ENCODE measurements at places on chromosomes 5 and 9.

GRCh38 chr5:81772488-81772887 is 21.6 kb upstream of the SSBP2 start:
- DNase-seq = no peak

DNA sequence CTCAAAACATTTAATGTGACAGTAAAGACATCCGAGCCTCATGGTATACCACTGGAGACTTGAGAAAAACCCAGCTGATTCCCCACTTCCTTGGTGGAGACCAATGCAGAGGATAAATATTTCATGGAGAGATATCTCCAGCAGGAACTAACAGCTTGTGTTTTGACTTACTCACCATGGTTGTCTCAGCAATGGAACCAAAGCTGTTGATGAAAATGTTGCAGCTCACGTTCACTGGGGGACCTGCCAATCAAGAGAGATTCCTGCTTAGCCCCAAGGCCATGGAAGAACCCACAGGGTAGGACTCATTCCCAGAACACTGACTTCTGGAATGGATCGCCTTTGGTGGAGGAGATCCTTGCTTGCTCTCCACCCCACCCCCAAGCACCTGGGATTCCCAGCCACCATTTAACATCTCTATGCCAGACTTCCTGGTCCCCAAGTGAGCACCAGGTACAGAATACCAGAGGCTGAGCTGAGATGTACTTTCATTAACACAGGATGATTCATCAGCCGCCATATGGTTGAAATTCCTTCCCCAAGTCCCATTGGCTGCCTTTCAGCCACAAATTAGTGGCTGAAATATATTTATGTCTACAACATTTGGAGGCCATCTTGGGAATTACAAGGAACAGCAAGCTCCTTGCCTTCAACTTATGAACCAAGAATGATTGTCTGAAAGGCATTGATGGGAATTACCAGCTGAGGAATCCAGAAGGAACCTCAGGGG is 37.9 kb downstream of the GLRA1 start:
- no peak for DNase-seq

GRCh38 chr5:172322028-172322965 is 38.7 kb upstream of the UBTD2 start:
- no peak for DNase-seq

DNA sequence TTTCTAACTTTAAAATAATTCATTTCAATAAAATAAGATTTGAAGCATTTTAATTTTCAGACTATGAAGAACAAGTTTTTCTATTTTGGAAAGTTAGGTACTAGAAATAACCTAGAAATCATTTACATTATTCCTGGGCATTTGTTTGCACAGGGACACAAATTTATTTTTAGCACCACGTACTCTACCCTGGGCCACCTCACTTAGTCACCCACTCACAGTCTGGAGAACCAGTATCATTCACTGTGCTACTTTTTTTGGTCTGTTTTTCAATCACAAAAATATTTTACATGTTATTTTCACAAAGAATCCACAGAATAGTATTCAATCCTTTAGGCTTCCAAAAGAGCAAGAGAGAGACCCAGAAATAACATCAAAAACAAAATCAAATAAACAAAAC is 128.6 kb upstream of the ACOT12 start:
- DNase-seq = no peak

DNA sequence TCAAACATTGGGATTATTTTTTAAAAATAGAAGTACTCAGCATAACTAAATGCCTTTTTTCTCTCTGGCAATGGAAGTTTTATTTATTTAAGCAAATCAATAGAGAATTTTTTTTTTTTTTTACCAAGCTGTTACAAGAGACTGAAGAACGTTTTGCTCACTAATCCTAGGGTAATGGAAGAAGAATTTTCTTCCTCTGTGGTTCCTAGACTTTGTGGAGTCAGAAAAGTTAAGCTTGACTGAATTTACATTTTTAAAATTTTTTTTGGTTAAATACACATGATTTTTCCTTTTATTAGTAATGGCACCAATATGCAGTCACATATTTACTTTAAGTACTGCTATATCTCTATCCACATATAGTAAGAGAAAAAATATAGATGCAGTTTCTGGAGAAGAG is 189.8 kb downstream of the PCSK1 start:
- DNase-seq = no peak

- no peak for DNase-seq
Observed at GRCh38 chr9:17928768-17929167, 349.9 kb downstream of the SH3GL2 start.

DNA sequence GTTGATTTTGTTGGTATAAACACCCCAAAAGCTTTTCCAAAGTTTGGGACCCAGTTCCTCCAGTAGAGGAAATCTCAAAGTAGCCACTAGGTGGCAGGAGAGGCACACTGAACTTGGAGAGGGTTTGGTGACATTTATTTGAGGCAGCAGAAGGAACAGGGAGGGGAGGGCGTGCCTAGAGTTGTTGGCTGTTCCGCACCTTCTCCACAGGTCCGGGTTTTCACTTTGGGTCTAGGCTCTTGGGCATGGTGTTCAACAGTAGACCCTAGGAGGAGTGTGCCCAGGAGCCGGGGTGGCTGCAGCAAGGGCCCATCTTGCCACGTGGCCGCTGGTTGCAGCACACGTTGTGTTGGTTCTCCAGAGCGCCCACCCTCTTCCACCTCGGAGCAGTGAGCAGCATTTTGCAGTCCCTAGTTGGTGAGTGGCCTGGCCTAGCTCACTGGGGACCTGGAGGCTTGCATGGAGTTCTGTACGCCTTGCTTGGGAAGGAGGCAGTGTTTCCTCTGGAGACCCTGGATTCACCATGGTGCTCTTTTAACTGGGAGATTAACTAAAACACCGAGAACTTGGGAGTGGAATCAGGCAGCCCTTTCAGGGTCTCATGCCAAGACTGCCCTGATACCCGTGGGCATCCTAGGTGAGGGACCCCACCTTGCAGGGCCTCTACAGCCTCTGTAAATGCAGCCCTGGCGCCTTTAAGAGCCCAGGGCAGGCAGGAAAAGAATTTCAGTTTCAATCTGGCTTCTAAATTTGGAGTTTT is 28.2 kb downstream of the PTPA start:
- DNase-seq = peak; percentile 78

GRCh38 chr5:94442076-94442475 is 176.3 kb downstream of the KIAA0825 start:
- no peak for DNase-seq

DNA sequence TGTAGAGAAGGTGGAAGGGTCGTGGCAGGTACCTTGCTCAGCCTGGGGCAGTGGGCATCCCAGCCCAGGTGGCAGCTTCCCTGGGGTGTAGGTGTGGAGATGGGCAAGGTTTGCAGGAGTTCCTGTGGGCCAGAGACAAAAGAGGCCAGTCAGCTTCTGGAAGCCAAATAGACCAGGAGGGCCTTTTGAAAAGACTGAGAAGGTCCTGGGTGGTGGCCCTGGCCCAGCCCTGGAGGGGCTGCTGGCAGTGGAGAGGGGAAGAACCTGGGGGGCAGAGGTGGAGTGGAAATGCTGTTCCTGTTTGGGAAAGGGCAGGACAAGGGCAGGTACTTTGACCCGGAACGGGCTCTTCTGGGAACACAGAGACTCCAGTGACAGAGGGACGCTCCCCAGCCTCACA is 7.0 kb upstream of the IL3 start:
- peak; percentile 8 for DNase-seq

DNA sequence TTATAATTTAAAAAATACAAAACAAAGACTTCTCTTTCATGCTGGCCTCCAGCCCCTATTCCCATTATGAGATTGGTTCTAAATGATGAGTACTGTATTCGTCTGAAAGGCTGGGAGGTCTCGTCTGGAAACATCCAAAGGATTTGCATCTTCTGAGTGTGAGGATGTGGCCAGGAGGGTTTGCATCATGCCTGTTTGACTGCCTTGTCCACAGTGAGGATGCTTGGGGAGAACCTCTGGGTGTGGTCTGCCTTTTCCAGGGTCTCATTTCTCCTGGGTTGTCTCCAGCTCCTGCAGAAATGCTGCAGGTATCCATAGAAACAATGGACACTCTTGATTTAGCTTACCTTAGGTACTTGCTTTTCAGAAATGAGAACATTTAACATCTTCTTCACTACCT is 26.4 kb upstream of the CXCL14 start:
- no peak for DNase-seq
